ENCODE measurements at places on chromosomes 4 and X.
A peak's percentile ranks its signal among the peaks of the same experiment; 100 is the strongest.

- DNase-seq = peak; percentile 69
Observed at GRCh38 chrX:1323315-1323714, 13.3 kb upstream of the IL3RA start.

GRCh38 chr4:156378033-156378665, 424.5 kb upstream of the CTSO start:
- no peak for DNase-seq

GRCh38 chrX:10617186-10617998, 3.0 kb downstream of the MID1 start:
- no peak for DNase-seq

DNA sequence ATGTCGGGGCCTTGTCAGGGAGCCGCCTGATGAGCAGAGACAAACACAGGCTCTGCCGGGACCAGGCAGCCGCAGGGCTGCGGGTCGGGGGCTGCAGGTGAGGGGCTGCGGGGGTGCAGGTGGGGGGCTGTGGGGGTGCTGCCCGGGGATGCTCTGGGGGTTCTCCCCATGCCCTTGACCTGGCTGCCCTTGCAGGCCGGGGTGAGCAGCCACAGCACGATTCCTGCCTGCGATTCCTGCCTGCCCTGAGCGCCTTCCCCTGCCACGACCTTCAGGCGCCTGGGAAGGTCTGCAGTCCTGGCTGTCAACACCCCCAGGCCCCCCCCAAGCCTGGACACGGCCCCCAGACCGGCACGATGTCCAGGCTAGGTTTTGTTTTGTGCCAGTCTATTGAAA, 106.3 kb downstream of the FAM53A start:
- DNase-seq = no peak

DNA sequence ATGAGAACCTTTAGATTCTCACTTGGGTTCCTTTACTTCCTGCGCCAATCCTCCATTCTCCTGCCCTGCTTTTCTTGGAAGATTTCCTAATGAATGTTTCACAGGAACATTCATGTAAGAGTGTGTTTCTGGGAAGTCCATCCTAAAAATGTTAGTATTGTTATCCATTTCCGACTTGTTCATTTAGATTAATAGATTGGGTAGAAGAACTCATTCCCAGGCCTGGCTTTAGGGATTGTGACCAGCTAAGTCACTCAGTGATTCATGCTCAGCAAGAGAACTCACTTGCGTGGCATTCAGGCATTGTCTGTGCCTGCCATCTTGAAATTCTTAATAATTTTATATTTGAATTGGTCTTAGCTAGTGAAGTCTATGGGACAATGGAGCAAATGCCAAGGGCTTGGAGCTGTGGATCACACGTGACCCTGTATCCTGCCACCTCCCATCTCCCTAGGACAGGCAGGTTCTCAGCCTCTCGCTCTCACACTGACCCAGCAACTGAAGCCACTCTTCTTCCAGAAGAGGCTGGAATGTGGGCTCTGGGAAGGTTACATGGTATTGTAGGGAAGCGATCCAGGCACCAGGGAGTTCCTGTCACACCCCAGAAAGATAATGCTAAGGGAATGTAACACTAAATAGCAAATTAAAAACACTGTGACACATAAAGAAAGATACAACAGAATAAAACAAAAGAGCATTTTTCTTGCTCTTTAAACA, 562.1 kb downstream of the TMA16 start:
- DNase-seq = no peak

- DNase-seq = no peak
Observed at GRCh38 chr4:6375620-6376295, 96.7 kb downstream of the PPP2R2C start.

DNA sequence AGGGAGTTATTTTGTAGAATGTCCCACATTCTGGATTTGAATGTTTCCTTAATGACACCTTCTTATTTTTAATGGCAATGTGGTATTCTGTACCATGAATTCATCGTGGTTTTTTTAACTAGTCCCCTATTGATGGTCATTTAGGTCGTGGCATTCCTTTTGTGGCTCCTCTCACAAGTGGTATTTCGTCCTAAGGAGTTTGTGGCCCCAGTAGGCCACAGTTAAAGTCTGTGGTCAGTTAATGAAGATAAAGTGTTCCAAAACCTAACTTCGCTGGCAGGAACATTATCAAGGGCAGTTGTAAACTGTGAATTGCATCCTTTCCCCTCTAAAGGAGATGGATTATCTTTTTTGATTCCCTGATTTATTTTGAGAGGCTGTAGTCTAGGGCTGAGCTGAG, 133.2 kb downstream of the TMEM164 start:
- DNase-seq = no peak

DNA sequence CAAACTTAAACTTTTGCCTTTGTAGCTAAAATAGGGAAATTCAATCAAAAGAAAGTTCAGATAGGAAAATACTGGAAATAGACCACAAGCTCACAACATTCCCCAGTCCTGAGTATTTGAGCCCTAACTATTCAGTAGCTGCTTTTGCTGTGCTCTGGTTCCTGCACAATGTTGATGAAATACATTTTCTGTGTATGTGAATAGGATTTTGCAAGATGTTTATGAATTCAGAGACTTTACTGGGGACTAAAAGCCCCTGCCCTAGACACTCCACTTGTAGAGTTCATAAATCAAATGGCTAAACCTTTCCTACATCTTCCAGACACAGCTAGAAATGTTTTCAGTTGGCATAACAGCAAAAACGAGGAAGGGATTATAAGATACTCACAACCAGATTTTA, 105.9 kb downstream of the FBXO8 start:
- DNase-seq = no peak

DNA sequence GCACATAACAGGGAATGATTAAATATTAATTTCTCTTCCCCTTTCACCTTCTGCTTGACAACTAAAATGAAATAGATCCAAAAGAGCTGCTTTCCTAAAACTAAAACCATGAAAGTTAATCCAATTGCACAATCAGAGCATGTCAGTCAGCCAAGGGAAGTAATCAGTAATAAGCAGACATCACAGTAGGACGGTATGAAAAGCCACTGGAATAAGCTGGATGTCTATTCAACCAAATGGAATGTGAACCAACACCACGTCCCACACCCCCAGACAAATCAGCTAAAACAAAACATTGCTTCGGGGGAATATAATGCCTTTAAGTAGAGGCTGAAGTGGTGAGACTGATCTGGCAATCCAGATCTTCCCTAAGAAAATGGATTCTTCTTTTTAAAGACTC, 859.4 kb upstream of the FTHL17 start:
- no peak for DNase-seq

GRCh38 chr4:156538651-156539257, 432.8 kb downstream of the PDGFC start:
- no peak for DNase-seq

DNA sequence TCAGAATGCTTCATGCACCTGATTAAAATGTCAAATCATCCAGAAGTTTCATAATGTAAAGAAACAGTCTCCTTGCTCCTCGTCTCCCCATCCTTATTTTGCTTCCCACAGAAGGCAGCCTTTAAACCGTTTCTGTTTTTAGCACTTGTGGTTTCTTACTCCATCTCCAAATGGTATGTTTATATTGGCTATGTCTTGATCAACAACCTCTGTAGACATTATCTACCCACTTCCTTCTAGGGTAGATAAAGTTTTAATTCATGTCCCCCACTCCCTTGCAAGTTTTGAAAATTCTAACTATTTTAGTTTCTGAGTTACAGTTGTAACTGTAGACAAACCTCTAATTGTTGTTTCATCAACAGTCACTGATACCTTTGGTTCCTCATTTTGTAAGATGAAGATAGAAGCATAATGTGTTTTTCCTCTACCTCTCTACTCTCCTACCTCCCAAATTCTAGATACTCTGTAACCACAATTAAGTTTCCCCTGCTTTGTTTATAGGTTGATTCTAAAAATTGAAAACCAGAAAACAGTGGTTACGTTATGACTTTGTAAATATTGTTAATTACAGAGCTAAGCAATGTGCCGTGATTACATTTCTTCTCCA, 291.7 kb upstream of the GATB start:
- DNase-seq = no peak

DNA sequence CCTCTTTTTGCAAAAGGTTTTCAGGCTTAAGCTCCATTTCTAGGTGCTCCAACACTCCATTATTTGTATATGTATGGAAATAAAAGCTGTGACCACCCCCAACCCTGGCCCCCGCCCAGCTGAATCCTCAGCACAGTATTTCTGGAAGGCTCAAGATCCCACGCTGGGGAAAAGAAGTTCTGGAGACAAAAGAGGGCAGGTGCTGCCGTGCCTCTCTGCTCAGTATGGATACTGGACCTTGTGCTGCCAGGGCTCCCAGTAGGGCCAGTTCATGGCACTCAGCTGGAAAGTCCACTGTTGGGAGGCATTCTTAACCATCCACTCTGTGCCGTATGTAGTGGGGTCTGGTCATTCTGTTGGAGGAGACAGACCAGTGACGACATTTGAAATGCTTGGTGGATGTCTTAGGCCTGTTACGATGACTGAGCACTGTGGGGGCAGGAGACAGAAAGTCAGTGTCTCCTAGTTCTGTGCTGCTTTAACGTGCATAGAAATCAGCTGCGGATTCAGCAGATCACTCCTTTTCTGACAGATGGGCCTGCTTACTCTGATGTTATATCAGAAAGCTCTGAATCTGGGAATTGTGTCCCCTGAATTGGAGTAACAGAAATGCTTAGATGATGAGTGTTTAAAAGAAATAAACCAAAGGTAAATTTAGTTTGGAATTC, 48.4 kb upstream of the MSANTD1 start:
- DNase-seq = no peak

DNA sequence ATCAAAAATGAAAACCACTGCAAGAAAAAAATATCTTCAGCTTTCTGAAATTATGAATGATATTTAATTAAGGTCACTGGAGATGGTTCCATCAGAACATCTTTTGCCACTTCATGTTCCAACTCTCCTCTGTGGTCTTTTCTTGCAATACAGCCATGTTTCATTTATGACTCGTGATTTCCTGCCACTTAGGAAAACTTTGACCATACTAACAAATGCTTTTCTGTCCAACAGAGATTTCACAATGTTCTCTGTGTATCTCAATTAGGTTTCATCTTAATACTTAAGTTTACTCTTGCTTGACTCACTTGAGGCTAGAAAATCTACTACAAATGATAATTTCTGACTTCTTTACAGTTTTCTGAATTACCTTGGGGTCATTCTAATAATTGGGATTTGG, 330.9 kb downstream of the CXXC4 start:
- DNase-seq = no peak

GRCh38 chr4:156594624-156595023, 377.0 kb downstream of the PDGFC start:
- no peak for DNase-seq

- DNase-seq = no peak
Observed at GRCh38 chrX:12383196-12383595, 244.9 kb downstream of the FRMPD4 start.

- no peak for DNase-seq
Observed at GRCh38 chr4:137367620-137368019, 164.7 kb downstream of the PCDH18 start.

DNA sequence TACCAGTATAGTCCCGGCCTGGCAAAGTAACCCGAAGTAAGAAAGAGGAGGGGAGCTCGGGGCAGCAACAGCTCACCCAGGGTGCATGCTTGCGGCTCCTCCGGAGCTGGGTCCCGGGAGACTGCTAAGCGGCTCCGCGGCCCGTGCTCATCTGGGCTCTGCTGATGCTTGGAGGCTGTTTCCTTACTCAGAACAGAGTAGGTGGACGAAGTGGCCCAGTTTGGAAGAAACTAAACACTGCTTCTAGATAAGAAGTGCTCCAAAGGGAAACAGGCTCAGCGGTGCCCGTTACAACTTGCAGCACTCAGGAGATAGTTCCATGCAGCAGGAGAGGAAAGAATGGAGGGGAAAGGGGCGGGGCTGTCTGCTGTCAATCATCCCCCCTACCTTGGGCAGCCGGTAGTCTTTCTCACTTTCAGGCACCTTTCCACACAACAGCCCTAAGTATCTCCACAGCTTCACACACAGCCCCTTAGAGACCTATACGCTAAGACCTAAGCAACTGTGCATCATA, at the start of gene COL4A6:
Gene COL4A6, minus strand, starts transcription at position 313 of the 514 bp plus-strand sequence. Its CDS starts 226 bp downstream, at position 87.
- no peak for DNase-seq

- no peak for DNase-seq
Observed at GRCh38 chr4:102247041-102247440, 98.2 kb downstream of the SLC39A8 start.

All from stimulated activated naive CD8-positive, alpha-beta T cell treated with anti-CD3 and anti-CD28 coated beads, Interleukin-15, Interleukin-2, amounts not matched to agents 100 U/mL and 50 U/mL, for 24 hours (primary cell).